ENCODE measurements at places on chromosomes 13 and 19. TPM values are rescaled to one million over a fixed set of nuclear protein-coding genes. Genes with fewer than 3 reads are reported as not detected.
A peak's percentile ranks its signal among the peaks of the same experiment; 100 is the strongest.

DNA sequence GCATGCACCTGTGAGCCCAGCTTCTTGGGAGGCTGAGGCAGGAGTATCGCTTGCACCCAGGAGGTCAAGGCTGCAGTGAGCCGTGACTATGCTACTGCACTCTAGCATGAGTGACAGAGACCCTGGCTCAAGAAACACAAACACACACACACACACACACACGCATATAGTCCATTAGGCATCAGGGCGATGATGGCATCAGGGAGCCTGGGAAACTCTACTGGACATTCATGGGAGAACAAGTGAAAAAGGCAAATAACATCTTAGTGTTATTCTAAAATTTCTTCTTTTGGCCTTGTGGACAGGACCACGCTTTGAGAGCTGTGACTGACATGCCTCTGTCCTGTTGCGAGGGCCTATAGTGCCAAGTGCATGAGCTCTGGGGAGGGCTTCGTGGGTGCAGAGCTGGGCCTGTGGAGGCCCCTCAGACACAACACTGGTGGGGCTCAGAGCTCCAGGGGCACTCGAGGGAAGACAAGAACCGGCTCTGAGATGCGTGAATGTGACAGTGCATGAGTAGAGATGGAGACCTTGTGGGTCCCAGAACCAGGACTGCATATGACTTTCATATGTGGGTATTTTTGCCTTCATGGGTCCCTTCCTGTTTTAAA is 8.0 kb upstream of the USF2 start:
- no peak overlapping the region for H3K4me3 ChIP-seq
- DNase-seq: no peak
- H3K27me3 ChIP-seq: peaks cover 2% of the 10 kb centered on the region
- no peaks in the 10 kb centered on the region for H3K36me3 ChIP-seq

DNA sequence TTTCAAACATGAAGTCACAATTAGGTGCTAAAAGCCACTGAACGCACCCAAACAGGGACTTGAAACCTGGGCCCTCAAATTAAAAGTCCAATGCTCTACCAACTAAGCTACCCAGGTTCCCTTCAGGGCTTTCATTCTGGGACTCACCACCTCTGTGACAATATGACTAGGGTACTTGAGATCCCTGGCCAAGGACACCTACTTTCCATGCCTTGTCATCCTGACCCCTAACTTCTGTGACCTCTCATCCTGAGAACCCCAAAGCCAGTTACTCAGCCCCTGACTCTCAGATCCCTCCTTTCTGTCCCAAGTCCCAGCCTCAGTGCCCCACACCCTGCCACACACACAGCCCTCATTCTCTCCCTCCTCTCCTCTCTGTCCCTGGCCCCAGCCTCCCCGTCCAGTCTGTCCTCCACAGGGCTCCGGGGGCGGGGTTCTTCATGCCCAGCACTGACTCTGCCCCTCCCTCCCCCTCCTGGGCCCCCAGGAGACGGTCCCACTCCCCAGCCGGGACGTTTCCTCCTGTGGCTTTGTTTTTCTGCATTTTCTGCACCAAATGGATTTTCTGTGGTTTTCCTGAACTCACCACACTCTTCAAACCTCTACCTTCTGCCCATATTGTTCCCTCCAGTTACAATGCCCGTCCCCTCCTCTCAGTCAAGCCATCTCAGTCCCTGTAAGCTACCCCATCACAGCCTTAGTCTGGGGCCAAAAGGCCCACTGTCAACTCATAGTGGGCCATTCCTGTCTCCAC is 7.0 kb downstream of the RCN3 start:
- no peak overlapping the region for H3K27ac ChIP-seq
- no peak for DNase-seq
- H3K36me3 ChIP-seq: peaks cover 26% of the 10 kb centered on the region
- H3K4me3 ChIP-seq: no peak overlapping the region

GRCh38 chr19:9308091-9308770 is 1.4 kb downstream of the ZNF699 start:
- peak overlapping the region; percentile 18 for H3K27ac ChIP-seq
- peak overlapping the region; percentile 96 for H3K4me3 ChIP-seq
- no peaks in the 10 kb centered on the region for H3K27me3 ChIP-seq
- H3K4me1 ChIP-seq: peaks cover 2% of the 10 kb centered on the region

DNA sequence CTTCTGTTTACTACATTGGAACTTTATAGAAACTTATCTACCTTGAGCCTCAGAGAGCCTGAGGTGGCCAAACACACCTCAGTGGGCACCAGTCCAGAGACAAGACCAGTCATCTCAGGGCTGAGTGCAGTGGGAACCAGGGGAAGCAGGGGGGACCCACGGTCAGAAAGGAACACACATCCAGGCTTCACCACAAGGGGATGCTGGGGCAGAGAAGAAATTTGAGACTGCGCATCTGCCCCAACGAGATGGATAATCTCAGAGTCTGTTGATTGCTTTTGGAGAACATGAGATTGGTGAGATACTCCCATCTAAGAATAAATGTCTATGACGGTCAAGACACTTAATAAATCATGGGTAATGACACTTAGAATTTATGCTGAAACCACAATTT is 98.7 kb downstream of the DOCK9 start:
- no peak for DNase-seq
- no peaks in the 10 kb centered on the region for H3K4me1 ChIP-seq
- H3K27me3 ChIP-seq: no peaks in the 10 kb centered on the region
- no peak overlapping the region for H3K4me3 ChIP-seq
- peaks cover 5% of the 10 kb centered on the region for H3K36me3 ChIP-seq

DNA sequence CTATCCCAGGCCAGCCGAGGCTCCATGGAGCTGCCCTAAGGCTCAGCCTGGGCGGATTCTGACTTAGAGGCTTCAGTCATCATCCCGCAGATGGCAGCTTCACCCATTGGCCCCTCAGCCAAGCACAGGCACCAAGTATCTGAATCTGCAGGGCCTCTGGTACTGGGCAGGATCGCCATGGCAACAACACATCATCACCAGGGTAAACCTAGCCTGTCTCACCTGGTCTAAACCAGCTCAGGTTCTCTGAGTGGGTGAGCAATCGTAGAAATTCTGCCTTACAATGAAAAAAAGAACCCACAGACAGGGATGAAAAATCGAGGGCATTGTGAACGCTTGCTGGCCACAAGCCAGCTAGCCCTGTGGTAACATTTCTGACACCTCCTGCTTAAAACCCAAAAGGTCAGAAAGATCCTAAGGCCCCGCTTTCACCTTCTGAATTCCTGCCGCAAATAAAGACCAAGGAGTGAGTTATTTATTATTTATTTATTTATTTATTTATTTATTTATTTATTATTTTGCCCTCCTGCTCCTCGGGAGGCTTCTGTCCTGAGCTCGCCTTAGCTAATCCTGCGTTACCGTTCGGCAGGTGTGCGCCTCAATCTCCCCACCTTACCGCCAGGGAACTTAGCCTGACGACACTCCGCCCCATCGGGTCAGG is 12.0 kb upstream of the CEACAM21 start:
- H3K27me3 ChIP-seq: peaks cover 23% of the 10 kb centered on the region
- no peak overlapping the region for H3K4me3 ChIP-seq
- no peaks in the 10 kb centered on the region for H3K4me1 ChIP-seq
- no peaks in the 10 kb centered on the region for H3K36me3 ChIP-seq
- DNase-seq: no peak

GRCh38 chr13:108227651-108228272 is 9.6 kb downstream of the ABHD13 start:
- DNase-seq: no peak
- no peaks in the 10 kb centered on the region for H3K4me1 ChIP-seq
- H3K27me3 ChIP-seq: no peaks in the 10 kb centered on the region
- H3K36me3 ChIP-seq: no peaks in the 10 kb centered on the region
- H3K4me3 ChIP-seq: no peak overlapping the region
- no peak overlapping the region for H3K27ac ChIP-seq

GRCh38 chr19:35704218-35704617 is at the start of gene ZBTB32:
TSS of gene ZBTB32 (plus strand) at chr19:35704558. CDS start at chr19:35714627, 10,069 bp downstream.
- no peak within 1 kb of the TSS for H3K4me3 ChIP-seq
- no peak within 1 kb of the TSS for H3K27ac ChIP-seq
- peak; percentile 46 for DNase-seq
- H3K27me3 ChIP-seq: no peaks in the 10 kb centered on the region
- peaks cover 6% of the 10 kb centered on the region for H3K4me1 ChIP-seq

DNA sequence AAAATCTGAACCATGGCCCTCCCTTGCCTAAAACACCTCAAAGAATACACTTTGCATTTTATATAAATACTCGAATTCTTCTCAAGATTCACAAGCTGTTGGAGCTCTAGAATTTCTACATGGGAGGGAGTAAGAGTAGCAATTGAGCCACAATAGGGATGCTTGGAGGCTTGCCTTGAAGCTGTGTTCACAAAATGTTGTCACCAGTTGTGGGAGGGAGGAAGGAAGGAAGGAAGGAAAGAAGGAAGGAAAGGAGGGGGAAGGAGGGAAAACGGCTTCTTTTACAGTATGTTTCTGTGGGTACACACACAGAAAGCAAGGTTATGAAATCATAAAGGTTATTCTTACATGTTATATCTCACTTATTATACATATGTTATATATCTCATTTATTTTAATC is 128.6 kb upstream of the PEG3 start:
- H3K4me3 ChIP-seq: no peak overlapping the region
- H3K27me3 ChIP-seq: no peaks in the 10 kb centered on the region
- H3K36me3 ChIP-seq: no peaks in the 10 kb centered on the region
- H3K27ac ChIP-seq: no peak overlapping the region

TEAD2 gene
- 46.5 TPM for total RNA-seq

GRCh38 chr19:12790628-12791344 is 500 bp upstream of the JUNB start:
- peak overlapping the region; percentile 54 for H3K27ac ChIP-seq
- no peaks in the 10 kb centered on the region for H3K27me3 ChIP-seq
- H3K36me3 ChIP-seq: no peaks in the 10 kb centered on the region
- H3K4me1 ChIP-seq: peaks cover 36% of the 10 kb centered on the region
- DNase-seq: no peak
- peak overlapping the region; percentile 51 for H3K4me3 ChIP-seq

LRG1 gene
- total RNA-seq: 0.14 TPM

PGLYRP1 gene
- not detected for total RNA-seq

DNA sequence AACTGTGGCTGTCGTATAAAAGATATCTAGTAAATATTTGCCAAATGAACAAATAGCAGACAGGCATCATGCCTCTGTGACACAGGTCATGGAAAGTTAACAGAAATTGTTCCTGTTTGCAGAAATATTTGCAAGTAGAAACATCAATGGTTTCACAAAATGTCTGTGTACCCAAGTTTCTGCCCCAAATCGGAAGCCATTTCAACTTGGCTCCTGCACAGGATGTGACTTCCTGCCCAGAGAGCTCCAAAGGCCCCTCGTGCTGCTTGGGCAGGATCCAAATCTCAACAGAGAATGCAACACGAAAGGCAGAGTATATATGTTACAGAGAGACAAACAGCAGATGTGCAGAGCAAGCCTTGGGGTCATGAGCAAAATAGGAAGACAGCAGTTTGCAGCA is 95.5 kb upstream of the SERP2 start:
- H3K27me3 ChIP-seq: no peaks in the 10 kb centered on the region
- H3K4me1 ChIP-seq: peaks cover 10% of the 10 kb centered on the region
- no peaks in the 10 kb centered on the region for H3K36me3 ChIP-seq

ZNF562 gene
- total RNA-seq: 26.2 TPM

- peaks cover 14% of the 10 kb centered on the region for H3K4me1 ChIP-seq
- H3K27me3 ChIP-seq: peaks cover 11% of the 10 kb centered on the region
- H3K36me3 ChIP-seq: no peaks in the 10 kb centered on the region
These were observed 229.7 kb downstream of the KCNRG start for GRCh38 chr13:50244713-50245574.

OLFM2 gene
- total RNA-seq: 97.4 TPM

CRB3 gene
- total RNA-seq: 1.6 TPM

DNA sequence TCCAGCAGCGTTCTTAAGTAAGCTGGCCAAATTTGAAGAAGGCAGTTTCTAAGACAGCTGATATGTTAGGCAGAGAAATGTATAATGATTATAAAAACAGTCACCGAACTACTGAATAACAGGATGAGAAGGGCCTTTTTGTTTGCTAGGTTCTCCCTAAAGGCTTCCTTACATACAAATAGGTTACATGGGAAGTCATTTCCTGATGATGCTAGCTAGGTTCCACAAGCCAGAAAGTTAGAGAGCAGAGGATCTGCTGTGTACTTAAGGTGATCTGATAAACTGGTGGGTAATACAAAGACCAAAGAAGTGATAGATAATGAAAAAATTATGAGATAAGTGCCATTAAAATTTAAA is 139.7 kb downstream of the VWA8 start:
- peaks cover 3% of the 10 kb centered on the region for H3K36me3 ChIP-seq
- no peak for DNase-seq
- H3K4me1 ChIP-seq: no peaks in the 10 kb centered on the region
- no peak overlapping the region for H3K27ac ChIP-seq
- no peak overlapping the region for H3K4me3 ChIP-seq
- H3K27me3 ChIP-seq: no peaks in the 10 kb centered on the region

DNA sequence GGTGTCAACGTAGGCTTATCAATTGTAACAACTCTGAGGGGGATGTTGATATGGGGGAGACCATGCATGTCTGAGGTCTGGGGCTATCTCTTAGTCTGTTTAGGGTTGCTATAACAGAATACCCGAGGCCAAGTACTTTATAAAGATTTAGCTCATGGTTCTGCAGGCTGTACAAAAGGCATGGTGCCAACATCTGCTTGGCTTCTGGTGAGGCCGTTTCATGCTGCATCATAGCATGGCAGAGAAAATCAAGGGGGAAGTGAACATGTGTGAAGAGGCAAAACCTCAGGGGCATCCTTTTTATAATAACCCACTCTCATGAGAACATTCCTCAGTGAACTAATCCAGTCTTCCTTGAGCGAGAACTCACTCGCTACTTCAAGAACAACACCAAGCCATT is 353.8 kb downstream of the ENOX1 start:
- DNase-seq: no peak
- H3K36me3 ChIP-seq: no peaks in the 10 kb centered on the region

ASPDH gene
- total RNA-seq: not detected
